Stimulated activated CD4-positive, alpha-beta T cell treated with anti-CD3 and anti-CD28 coated beads, Interleukin-1b, Interleukin-23, amount 100 ng/mL, for 4 hours (primary cell): ENCODE measurements at places on chromosomes 7 and 10.
A peak's percentile ranks its signal among the peaks of the same experiment; 100 is the strongest.

GRCh38 chr10:10096296-10096695 lies 921.4 kb upstream of the CELF2 start:
- DNase-seq: no peak

GRCh38 chr10:99374526-99374925 lies 45.4 kb downstream of the CNNM1 start:
- DNase-seq: no peak

DNA sequence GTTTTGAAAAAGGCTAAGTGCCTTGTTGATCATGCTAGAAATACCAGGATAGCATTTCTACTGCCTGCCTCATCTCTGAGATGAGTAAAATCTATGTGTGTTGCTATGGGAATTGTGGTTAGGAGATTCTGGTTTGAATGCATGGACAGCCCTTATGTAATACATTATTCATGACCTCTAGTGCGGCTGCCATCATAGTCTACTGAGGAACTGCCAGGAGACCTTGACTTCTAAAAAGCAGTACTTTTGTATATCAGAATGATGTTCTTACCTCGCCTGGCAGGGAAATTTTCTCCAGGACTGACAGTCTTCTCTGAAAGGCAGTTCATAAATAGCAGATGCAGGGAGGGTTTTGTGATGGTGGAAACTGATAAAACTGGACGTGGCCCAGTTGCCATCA lies 248.5 kb downstream of the NSUN6 start:
- DNase-seq: no peak

DNA sequence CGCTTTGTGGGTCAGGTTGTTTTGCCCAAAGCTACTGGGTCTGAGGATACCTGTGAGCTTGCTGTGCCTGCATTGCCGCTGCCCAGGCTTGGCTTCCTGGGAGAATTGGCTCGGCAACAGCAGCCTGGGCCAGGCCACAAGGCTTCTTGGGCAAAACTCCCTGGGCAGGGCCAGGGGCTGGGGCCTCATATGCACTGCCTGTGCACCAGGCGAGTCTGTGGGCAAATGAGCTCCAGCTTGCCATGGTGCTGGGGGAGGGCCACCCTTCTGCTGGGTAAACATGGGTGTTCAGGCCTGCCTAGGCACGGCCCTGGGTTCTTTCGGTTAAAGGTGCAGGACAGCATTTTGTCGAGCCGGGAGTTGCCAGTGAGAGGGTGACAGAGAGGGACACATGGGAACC lies 19.4 kb downstream of the ZMIZ1 start:
- no peak for DNase-seq

DNA sequence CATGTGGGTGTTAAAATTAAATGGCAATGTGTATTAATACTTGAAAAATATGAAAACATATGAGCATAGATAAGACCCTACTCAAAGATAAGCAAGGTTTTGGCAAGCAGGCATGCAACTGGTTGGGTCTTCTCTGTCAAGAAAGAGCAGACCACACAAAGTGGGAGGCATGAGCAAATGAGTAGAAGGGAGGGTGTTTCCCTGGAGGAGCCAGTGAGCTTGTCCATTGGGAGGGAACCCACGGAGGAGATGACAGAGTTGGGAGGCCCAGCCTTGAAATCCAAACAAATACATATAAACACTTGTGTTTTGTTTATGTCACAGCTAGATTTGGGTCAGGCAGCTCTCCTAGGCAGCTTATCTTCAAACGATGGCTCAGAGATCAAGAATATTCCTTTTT lies 134.5 kb upstream of the CXCL12 start:
- DNase-seq: no peak

DNA sequence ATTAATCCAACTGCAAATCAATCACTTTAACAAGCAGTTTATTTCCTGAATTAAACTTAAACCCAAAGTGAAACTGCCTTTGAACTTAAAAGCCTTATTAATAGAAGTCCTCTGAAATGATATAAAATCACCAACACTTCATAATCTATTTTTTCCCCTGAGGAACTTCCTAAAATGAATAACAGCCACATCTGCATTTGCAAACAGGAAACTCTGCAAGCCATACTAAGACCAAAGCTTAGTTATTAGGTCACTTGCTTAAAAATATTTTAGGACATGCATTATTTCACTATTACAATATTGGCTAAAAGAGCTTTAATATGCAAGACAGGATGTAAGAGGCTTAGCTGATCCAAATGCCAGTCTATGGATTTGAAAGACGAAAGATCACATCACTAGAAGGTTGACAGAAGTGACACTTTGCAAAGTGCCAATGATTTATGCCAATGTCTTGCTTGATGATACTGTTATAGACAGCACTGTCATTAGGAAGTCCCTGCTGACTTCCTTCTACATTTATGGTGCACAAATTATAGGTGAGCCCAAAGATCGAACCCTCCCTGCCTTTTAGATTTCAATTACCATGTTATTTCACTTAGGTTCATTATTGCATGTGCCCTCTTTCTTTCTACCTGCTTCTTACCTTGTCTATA lies 99.9 kb upstream of the SKAP2 start:
- DNase-seq: no peak

DNA sequence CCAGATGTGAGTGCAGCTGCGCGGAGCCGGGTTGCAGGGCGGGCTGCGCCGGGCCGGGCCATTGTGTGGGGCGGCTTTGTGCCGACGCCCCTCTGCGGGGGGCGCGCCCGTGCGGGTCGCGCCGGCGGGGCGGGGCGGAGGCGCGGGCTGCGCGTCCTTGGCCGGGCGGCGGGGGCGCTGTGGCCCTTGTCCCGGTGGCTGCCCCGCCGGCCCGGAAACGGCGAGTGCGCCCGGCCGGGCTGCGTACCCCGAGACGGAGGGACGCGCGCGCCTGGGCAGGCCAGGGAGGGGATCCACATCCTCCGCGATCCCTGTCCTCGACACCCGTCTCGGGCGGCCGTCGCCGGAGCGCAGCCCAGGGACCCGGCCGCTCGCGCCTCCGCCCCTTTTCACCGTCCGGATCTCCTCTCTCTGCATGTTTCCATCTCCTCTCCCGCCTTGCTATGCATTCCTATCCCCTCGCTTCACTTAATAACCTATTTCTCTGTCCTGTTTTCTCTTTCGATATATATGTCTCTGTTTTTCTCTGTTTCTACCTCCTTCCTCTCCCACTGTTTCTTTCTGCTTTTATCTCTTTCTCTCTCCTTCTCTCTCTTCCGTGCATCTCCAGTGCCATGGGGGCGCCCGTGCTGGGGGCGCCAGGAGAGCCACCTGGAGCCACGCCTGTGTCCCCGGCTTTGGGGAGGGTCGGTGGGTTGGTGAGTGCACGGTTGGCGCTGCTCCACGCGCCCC lies 765 bp downstream of the PFKFB3 start:
- DNase-seq: peak; percentile 35

DNA sequence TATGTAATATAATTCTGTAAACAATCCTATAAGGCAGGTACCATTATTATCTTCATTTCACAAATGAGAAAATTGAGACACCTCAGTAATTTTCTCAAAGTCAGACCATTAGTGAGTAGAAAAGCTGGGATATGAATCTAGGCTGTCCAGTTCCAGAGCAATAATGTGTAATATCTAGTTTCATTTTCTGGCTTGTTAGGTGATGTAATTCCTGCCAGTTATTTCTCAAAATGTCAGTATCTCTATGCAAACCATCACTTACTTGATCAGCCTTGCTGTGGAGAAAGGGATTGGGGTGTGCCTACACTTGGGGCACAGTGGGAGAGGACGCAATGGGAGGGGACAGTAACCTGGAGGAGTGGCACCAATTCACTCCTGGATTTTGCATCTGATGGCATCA lies 157.5 kb downstream of the LYZL1 start:
- no peak for DNase-seq

- no peak for DNase-seq
Measured at GRCh38 chr10:71042699-71043098, 154.3 kb upstream of the PCBD1 start.

DNA sequence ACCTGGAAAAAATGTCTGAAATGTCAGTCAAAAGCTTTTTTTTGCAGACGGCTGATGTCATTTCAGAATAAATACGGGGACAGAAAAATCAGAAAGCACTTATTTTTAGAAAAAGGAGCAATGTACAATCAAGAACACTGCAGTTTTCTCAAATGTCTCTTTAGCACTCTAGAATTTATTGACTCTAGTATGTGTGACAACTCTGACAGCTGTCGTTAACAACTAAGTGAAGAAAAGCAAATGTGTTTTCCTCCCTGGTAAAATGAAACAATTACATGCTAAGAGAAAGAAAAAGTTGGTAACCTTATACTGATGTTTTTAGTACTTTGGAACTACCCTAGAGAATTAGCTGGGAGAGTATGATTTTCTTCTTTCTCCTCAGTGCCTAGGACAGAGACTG lies 497.4 kb downstream of the GRM8 start:
- no peak for DNase-seq

DNA sequence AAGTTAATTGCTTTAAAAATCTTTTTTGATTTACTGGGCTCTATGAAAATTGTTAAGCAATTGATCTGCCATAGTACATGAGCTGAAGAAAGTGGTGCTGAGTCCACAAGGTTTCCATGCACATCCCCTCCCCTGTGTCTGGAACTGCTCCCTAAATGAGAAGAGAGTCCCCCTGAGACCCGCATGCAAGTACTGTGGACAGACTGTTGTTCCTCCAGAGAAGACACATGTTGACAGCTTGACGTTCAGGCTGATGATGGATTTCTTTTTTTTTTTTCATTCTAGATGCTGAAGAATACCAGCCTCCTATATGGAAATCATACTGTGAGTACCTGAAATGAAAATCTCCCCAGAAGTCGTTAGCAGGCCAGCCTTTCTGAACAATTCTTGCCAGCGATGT lies 159.8 kb downstream of the CHN2 start:
- no peak for DNase-seq

DNA sequence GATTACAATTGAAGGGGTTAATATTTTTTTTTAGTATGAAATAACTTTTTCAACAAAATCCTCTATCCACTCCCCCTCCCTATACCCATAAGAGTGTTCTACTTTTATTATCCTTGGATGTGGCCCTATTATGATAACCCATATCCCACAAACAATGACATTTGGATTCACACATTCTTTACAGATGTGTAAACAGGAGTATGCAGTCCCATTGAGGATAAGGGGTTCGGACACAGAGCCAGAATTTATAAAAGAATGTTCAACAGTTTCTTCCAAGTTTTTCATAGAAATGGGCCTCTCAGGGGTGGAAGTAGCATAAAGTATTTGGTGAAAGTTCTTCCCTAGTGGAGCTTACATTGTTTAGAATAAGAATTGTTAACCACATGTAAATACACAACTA lies 16.1 kb upstream of the PCLO start:
- DNase-seq: no peak

DNA sequence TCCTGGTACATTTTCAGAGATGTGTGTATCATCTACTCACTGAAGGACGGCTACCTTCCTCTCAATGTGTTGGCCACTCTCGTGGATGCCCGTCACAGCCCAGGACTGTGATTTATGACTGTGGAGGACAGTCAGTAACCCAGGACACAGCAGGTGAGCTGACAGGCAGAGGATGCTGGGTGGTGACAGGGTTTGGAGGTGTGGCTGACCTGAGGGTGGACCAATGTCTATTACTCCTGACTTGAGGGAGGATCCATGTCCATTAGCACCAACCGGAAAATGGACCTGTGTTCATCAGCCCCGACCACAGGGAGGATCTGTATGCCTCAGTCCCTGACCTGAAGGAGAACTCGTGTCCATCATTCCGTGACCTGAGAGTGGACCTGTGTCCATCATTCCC lies 96.1 kb downstream of the ADCY1 start:
- DNase-seq: no peak

DNA sequence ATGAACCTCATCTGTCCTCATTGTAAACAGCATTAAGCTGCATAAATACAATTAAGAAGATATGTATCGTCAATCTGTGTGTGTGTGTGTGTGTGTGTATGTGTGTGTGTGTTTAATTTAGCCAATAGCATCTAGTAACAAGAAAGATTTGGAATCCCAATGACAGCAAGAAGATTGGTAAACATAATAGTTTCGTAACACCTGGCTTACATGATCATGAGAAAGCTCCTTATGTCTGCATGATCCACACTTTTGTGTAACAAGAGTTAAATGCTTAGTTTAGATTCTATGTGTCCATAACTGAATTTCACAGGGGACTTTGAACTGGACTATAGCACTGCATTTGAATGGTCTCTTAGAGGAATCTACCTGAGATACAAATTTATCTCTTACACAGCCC lies 191.0 kb upstream of the BET1 start:
- DNase-seq: no peak

- no peak for DNase-seq
Measured at GRCh38 chr10:53276797-53277196, 504.2 kb upstream of the MBL2 start.

- DNase-seq: no peak
Measured at GRCh38 chr7:30434140-30434799, 44.3 kb downstream of the NOD1 start.

- no peak for DNase-seq
Measured at GRCh38 chr7:112571852-112572607, 91.2 kb downstream of the LSMEM1 start.
